Activated CD8-positive, alpha-beta memory T cell treated with anti-CD3 and anti-CD28 coated beads for 24 hours (primary cell): ENCODE measurements at places on chromosomes 2 and 18.

- no peak for DNase-seq
Observed at GRCh38 chr2:203909974-203910373, 26.6 kb upstream of the ICOS start.

DNA sequence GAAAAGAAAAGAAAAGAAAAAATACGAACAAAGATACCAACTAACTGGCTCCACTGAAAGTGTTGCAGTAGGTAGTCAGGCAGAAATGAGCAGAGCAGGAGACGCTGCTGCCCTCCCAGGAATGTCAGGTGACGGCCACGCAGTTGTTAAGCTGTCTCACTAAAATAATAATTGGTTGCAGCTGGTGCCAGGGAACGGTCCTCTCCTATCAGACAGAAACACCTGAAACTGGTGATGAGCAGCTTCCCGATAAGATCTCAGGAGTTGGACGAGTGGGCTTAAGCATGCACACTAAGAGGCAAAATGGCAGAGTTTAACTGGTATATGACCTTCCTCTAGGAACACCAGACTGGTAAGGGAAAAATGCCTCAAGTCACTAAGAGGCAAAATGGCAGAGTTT lies 611.1 kb downstream of the ZEB2 start:
- no peak for DNase-seq

DNA sequence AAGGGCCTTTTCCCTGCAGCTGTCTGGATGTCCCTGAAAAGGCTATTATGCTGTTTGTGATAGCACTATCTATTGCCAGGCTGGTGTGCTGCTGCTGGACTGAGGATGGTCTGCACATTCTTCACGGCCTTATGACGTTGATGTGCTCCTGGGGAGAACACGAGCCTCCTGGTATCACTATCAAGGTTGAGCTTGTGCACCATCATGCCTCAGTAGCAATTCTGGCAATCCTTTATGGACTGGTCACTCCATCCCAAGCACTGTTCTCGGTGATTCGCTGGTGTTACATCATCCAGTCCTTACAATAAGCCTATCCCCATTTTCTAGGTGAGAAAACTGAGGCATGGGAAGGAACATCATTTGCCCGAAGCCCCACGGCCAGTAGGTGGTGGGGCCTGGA lies 18.2 kb upstream of the CCBE1 start:
- DNase-seq, result no peak

GRCh38 chr2:117856415-117857210 lies 42.1 kb downstream of the DDX18 start:
- DNase-seq, result no peak

GRCh38 chr2:46564811-46565241 lies 85.5 kb downstream of the TMEM247 start:
- DNase-seq, result no peak

DNA sequence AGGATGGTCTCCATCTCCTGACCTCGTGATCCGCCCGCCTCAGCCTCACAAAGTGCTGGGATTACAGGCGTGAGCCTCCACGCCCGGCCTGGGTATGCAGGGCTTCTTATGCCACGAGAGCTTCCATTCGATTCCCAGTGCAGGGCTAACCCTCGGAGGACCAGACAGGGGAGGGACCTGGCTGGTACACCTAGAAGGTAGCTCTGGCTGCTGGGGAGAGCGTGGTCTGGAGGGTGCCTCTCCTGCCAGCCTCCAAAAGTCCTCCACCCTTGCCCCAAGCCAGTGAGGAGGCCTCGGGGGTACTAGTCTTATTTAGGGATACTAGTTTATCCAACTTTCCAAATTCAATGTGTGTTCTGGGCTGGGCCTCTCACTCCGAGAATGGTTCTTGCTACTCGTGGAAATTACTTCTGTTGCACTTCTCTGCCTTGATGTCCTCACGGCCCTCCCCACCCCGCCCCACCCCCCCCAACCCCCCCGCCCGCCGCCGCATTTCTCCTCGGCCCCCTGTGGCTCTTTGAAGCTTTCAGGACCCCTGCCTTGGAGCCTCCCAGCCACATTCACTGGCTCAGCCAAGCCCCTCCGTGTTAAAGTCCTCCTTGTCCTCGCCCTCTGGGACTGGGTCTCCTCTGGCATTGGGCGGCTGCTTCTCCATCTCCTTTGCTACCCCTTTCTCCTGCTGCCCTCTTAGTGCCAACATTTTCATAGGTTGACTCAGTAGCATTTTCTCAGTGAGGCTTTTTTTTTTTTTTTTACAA lies 143.0 kb upstream of the EPAS1 start:
- DNase-seq, result no peak

DNA sequence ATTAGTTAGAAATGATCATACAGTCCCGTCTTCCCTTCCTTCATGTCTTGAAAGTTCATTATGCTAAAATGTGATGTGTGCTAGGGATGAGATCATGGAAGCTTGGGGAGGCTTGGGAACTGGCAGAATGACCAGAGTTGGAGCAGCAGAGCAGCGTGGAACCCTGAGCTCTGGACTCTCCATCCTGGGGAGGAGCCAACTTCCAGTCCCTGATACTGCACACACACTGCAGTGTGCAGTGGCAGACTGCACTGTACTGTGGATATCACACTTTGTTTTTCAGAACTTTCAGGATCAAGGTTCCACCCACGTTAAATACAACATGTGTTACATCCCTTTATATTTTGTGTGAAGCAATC lies 27.3 kb upstream of the GREB1 start:
- DNase-seq, result no peak

DNA sequence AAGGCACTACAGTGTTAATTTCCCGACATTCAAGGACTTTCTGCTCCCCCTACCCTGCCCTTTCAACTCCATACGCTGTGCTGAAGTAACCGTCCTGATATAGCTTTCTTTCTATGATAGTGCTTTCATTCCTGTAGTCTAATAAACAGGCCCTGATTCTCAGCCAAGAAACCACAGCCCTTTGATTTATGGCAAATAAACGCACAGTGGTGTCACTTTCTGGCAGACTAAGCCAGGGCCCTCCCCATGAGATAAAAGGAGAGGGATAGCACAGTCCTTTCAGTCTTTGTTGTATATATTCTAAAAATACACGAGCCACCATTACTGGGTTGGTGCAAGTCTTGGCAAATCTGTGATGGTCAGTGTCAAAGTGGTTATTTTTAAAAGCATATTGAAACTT lies 291.2 kb downstream of the ALPK2 start:
- no peak for DNase-seq

- DNase-seq, result no peak
Observed at GRCh38 chr2:226184940-226185615, 614.5 kb downstream of the IRS1 start.

- DNase-seq, result no peak
Observed at GRCh38 chr2:152525277-152525838, 190.4 kb downstream of the FMNL2 start.

DNA sequence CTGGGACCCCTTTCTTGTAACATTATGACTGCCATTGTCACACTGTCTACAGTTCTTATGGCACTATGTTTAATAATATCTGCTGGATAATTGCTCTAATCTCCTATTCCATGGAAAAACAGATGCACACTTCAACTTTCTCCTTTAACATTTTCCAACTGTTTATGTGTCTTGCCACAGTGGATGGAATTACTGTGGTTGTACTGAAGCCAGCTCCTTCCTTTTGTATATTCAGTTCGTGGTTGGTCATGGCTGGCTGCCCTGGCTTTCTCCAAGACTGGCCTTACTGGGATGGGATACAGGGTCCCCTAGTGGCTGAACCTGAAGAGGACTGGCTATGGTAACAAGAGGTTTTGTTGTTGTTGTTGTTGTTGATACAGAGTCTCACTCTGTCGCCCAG lies 113.9 kb downstream of the SS18 start:
- DNase-seq, result no peak

GRCh38 chr2:15672961-15673918 lies 81.6 kb downstream of the DDX1 start:
- no peak for DNase-seq

DNA sequence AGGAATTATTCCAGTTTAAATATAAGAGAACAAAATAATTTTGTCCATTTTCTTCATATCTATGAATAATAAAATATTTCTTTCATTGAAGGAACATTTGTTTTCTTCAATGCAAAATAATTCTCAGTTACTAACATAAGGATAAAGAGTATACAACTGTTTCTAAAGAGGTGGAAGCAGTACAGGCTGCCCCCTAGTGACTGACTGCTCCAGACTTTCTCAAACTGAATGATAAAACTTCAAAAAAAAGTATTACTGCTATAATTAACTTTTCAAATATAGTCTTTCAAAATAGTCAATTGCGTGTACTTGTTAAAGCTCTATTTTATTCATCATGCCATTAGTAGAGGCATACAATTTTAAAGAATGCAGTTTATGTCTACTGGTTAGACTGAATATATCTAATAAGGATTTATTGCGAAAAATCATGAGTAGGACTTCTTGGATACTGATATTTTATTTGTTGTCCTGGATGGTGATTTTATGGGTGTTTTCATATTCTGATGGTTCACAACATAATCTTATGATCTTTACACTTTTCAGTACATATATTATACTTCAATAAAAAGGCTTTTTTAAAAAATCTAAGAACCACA lies 100.1 kb downstream of the WDPCP start:
- DNase-seq, result no peak

DNA sequence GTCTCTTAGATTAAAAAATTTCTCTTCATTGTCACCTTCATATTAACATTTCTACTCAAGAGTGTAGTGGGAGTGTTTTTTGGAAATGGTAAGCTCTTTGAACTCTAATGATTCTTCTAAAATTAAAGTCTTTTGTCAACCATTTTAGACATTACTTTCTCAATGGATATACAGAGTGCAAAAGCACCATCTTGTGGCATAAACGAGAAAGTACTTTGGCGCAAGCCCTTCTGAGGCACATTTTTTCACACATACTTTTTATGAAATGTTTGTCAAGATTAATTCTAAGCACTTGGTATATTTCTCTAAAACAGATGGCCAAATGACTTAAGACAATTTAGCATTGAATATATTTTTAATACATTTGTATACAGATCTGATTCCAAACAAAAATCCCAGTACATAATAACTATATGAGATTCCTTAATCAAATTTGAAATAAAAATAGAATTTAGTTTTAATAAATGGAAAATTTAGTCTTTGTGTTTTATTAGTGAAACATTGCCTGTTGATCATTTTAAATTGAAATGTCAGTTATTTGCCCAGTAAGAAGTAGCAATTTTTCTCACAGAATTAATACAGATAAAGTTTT lies 63.3 kb upstream of the GALNT5 start:
- no peak for DNase-seq

- no peak for DNase-seq
Observed at GRCh38 chr2:101296371-101296770, 12.1 kb downstream of the RNF149 start.

- DNase-seq, result no peak
Observed at GRCh38 chr2:142878031-142878678, 691 bp downstream of the KYNU start.

- no peak for DNase-seq
Observed at GRCh38 chr2:241350878-241351639, 5.0 kb upstream of the FARP2 start.

DNA sequence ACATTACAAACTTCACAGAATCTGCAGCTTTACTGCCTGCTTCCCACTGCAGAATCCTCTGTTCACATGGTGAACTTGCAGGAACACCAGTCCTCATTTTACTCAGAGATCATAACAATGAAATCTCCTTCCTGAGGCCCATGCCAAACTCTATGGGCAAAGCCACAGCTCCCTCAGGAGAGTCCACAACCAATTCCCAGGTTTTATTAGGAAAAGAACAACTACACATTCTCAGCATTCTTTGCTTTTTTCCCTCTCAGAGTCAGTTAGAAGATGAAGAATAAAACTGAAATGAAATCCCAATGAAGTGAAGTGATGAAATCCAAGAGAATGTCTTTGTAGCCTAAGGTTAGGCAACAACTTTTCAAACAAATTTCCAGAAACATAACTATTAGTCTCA lies 233.7 kb downstream of the DSEL start:
- no peak for DNase-seq

- no peak for DNase-seq
Observed at GRCh38 chr18:50143886-50144285, 51.1 kb downstream of the MYO5B start.

DNA sequence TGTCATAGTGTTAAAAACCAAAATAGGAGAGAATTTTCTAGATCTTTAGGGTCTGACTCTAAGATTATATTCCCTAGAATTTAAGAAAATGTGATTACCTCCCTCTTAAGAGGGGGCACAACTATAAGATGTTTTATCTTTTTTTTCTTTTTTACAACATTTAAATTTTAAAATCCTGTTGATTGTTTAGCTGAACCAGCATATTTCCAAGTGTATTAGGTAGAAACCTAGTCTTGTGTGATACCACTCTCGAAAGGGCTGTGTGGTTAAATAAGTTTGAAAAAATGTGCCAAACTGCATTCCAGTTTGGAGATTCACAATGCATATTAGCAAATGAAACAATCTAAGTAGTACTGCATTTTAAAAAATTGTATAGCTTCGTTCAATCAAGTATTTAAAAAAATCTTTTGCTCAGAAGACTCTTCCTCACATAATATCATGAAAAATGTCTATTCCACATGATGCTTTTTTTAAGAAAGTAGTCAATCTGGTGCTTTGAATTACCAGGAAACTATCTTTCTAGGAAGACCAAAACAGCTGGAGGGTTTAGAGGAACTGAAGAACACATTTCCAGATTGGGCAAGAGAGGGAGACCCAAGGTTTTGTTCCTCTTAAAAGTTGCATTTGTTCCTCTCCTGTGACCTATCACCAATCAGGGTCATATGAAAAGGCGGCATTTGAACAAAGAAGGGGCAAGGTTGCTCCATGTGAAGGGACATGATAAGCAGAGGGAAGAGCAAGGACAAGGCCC lies 98.8 kb downstream of the DPP4 start:
- DNase-seq, result no peak
